ENCODE measurements at places on chromosomes 6 and 20.

DNA sequence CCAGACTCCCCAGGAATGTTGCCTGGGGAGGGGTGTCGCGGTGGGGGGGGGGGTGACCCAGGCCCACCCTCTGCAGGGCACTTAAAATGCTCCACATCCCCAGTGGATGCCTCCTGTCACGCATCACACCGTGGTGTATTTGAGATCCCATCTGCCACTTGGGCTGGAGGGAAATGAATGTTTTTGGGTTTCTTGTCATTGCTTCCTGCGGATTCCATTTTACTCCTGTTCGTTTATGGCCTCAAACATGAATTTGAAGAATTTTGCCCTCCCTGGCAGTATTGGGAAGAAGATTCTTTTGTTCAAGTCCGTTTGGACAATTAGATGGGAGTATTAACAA, 544 bp upstream of the KHDC1 start:
- no peak for DNase-seq

DNA sequence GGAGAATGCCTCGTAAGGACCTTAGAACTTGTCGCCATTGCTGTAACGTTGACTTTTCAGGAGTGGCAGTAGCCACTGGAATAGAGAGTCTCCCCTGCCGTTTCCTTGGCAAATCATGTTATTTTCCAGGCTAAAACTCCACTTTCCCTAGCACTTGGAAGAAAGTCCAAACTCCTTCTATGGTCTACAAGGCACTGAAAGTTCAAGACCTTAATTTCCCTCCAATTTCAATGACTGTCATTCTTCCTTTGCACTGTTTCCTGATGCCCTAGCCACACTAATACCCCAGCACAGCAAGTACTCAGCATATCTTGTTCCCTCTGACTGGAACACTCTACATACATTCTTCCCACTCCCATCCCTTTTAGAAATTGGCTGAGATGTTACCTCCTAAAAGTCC, 1.8 kb upstream of the TBPL1 start:
- DNase-seq: no peak

GRCh38 chr6:73699676-73700459, 3.9 kb downstream of the CD109 start:
- DNase-seq: no peak

DNA sequence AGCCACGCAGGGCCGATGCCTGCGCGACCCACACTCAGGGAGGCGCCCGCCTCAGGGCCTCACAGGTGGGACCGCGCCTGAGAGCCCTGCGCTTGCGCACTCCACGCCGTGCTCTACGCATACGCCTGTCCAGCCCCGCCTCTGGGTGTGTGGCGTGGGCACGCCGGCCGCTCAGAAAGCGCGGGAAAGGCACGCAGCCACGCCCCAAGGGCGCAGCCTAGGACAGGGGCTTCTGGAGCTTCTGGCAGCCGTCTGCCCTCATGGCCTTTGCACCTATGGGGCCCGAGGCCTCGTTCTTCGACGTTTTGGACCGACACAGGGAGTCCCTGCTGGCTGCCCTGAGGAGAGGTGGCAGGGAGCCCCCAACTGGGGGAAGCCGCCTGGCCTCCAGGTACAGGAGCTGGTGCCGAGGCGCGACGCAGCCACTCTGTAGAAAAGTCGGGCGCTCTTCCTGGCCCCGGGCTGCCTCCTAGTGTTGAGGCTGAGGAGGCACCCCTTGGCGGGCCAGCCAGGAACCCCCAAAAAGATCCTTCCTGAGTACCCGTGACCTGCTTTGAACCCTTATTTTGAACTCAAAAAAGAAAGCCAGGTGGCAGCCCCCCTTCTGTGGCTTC, at the start of gene SPO11:
TSS of gene SPO11 (plus strand) at position 196 of the 614 bp plus-strand sequence. CDS start at position 261, 65 bp downstream.
- DNase-seq: peak; percentile 21

GRCh38 chr6:44470115-44470464, 82.6 kb downstream of the CDC5L start:
- no peak for DNase-seq

DNA sequence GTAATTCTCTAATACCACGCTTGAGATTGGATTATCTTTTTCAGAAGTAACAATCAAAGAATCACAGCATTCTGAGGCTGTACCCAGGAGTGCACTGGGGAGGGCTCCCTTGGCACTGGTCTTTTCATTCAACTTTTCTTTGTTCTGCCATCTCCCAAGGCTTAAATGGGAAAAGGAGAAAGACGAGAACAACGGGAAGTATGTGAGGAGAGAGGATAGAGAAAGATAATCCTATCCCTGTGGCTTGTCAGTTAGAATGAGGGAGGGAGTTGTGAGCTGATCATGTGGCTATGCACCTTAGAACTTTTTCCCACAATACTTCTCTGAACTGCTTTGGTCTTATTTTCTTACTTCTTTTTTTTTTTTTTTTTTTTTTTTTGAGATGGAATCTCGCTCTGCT, 83.1 kb downstream of the CAP2 start:
- no peak for DNase-seq

DNA sequence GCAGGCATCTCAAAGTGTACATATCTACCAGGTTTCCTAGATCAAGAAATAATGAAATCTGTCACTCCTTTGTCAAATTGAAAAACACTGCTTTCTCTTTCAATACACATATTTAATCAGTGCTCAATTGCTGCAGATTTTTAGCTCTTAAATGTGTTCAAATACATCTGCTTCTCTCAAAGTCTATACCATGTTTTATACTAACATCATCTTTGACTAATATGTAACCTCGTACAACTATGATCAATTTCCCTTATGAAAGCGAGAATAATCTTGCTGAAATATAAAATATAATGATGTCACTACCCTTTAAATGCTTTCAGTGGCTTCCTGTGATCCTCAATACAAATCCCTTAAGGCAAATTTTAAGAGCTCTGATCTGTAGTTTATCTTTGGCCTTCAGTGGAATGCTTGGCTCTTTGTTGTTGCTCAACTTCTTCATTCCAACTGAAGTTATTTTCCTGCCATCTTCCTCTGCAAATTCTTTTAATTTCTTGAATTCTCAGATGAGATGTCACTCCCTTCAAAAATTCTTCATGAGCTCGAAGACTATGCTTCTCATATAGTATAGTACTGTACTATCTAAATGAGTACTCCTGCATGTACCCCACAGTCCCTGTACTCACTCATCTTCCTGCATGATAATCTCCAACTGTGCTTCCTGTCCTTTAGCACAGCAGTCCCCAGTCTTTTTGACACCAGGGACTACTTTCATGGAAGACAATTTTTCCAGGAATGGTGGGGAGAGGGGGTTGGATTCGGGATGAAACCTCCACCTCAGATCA, 545.1 kb upstream of the GJE1 start:
- DNase-seq: no peak

DNA sequence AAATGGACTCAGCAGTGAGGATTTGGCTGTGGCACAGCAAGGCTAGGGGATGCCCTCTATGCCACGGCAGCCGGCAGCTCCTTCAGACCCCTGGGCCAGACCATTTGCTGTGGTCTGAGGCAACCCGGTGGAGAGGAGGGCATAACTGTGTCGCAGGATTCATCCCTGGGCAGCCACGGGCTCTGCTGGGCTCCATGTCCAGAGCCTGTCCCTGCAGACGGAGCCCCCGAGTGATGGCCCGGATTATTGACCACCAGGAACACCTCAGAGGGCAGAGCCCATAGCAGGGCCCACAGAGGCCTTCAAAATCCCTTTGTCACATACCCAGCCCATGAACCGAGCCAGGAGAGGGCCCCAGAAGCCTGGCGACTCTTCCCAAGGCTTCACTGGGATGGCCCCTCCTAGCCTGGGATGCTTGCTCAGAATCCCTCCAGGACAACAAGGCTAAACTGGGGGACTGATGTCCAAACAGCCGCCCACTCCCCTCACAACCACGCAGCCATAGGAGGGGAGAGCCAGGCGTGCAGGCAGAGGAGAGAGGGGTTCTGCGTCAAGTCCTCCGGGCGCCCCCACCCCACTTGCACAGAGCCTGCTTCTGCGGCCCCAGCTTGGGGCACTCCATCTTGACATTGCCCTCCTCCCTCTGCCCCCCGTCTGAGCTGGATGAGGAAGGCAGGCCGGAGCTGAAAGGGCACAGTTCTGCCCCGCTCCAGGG, 68.2 kb upstream of the AFDN start:
- no peak for DNase-seq

DNA sequence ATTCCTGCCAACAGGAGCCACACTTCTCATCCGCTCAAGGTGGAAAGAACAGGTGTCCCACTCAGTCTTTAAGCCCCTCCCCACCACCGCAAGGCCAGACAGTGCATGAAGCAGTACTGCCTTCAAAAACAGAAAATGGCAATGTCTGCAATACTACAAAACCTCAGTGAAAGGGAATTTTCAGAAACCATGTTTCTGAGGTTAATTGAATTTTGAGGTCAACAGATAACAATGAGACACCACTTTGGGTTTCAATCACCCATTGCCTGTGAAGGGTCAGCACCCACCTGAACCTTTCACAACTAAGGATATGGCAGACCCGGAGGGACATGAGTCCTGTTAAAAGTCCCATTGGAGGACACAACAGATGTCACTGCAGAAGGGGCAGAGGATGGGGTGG, 13.0 kb downstream of the ZC3H12D start:
- no peak for DNase-seq

DNA sequence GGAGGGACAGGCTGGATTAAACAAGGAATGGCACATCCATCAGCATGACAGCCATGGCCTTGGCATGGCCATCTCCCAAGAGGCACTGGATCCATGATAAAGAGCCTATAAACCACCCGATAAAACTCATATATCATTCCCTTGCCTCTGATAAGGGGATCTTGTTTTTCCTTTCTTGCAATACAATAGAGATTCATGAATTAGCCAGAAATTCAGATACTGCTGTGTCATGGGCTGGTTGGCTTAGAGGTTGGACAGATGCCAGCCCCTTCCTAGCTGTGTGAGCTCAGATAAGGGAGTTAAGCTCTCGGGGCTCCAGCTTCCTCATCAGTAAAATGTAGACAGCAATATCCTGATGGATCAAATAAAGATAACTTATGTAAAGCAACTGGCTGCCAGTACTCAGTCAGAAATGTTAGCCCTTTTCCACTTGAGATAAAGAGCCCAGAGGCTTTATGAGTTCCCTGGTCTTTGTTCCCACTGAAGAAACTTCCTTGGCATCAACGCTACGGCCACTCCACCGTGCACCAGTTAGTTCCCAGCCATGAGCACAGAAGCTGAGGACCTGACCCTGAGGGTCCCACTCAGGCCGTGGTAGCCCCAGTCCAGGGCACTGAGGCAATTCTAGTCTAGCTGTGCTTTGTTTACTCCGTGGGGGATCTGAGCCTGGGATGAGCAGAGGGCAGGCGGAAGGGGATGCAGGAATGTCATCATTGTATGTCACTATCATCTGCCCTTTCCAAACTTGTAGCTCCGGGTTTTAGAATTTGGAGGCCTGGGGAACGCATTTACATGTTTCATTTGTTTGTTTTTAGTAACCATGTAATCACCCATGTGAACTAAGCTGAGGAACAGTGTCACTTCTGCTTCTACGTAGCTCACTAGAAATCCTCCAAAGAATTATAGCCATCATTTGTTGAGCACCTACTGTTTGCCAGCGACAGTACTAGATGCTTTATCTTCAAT, 67.2 kb upstream of the TBC1D7 start:
- no peak for DNase-seq
